ENCODE measurements at places on chromosomes 1 and 21. TPM values are rescaled to one million over a fixed set of nuclear protein-coding genes. Genes with fewer than 3 reads are reported as not detected.
A peak's percentile ranks its signal among the peaks of the same experiment; 100 is the strongest.

GRCh38 chr1:18069903-18070302 is 37.7 kb upstream of the IGSF21 start:
- DNase-seq, result peak; percentile 11

- no peak for DNase-seq
Observed at GRCh38 chr1:196412326-196412725, 195.9 kb downstream of the KCNT2 start.

The MAN1C1 gene
- 3.7 TPM for total RNA-seq

DNA sequence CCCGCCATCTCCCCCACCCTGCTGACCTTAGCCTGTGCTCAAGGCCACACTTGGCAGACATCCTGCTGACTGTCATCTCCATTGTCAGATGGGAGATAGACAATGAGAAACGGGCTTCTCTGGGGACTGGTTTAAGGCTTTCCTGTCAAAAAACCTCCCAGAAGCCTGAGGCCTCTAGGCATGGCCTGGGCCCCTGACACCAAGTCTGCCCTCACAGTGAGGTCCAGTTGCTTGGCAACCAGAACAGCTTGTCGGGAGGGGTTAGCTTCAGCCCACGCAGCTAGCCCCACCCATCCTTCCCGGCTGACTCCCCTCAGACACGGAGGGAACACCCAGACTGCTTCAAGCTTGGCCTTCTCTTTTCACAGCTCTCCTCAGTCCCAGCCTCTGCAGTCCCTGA is 11.0 kb downstream of the PLEKHA6 start:
- DNase-seq, result no peak

DNA sequence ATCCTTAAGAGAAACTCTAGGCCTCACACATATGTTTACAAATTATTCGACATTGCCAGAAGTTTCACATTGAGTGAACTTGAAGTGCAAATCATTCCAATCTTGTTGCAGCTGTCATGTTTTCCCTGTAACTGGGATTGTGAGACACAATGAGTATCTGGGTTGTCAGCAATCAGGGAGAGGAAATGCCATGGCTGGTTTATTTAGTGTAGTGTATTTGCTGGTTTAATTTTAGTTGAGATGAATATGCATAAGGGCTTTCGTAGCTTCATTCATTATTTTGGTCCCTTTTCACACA is 54.2 kb upstream of the USP1 start:
- no peak for DNase-seq

DNA sequence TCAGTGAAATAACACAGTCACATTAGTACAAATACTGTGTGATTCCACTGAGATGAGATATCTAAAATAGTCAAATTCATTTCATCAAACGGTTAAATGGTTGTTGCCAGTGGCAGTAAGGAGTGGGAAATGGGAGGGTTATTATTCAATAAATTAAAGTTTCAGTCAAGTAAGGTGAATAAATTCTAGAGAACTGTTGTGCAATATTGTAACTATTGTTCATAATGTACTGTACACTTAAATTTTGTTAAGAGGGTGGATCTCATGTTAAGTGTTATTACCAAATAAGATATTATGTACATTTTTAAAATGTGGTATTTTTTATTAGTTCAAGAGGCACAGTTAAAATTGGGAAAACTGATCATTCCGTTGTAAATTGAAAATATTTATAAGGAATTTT is 463.3 kb upstream of the BRINP3 start:
- DNase-seq, result no peak

DNA sequence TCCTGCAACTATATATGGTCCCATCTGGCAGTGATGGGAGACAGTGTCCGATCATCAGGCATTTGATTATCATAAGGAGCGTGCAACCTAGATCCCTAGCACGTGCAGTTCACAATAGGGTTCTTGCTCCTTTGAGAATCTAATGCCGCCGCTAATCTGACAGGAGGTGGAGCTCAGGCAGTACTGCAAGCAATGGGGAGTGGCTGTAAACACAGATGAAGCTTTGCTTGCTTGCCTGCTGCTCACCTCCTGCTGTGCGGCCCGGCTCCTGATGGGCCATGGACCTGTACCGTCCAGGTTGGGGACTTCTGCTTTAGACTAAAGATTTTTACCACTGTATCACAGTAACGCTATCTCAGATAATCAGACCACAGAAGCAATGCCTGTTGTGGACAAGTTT is 63.8 kb downstream of the TGFB2 start:
- no peak for DNase-seq

The CNR2 gene
- total RNA-seq, result 0.25 TPM

The FCGR2B gene
- not detected for total RNA-seq

The SLC41A1 gene
- 33.6 TPM for total RNA-seq
